A673 (cell line): ENCODE measurements at places on chromosomes 16 and 17. TPM values are rescaled to one million over a fixed set of nuclear protein-coding genes. Genes with fewer than 3 reads are reported as not detected.

The KAT8 gene
- 65.4 and 70.6 TPM in 2 replicates for total RNA-seq

The PCGF2 gene
- 34.4 and 42.0 TPM in 2 replicates for total RNA-seq

The KRTAP3-1 gene
- total RNA-seq, result not detected in 2 replicates

The ANKRD13B gene
- total RNA-seq, result 81.5 and 98.7 TPM in 2 replicates

The TRPV3 gene
- total RNA-seq, result 0.13 and 0.24 TPM in 2 replicates

The GNGT2 gene
- 9.2 and 9.6 TPM in 2 replicates for total RNA-seq

The BCAR1 gene
- 42.2 and 47.3 TPM in 2 replicates for total RNA-seq

The TMEM231 gene
- total RNA-seq, result 17.3 and 19.4 TPM in 2 replicates

GRCh38 chr16:25709213-25709612 is 17.5 kb downstream of the HS3ST4 start:
- H3K4me1 ChIP-seq, result peaks cover 56% of the 10 kb centered on the region
- H3K27me3 ChIP-seq, result no peaks in the 10 kb centered on the region
- DNase-seq, result peak; percentile 92

DNA sequence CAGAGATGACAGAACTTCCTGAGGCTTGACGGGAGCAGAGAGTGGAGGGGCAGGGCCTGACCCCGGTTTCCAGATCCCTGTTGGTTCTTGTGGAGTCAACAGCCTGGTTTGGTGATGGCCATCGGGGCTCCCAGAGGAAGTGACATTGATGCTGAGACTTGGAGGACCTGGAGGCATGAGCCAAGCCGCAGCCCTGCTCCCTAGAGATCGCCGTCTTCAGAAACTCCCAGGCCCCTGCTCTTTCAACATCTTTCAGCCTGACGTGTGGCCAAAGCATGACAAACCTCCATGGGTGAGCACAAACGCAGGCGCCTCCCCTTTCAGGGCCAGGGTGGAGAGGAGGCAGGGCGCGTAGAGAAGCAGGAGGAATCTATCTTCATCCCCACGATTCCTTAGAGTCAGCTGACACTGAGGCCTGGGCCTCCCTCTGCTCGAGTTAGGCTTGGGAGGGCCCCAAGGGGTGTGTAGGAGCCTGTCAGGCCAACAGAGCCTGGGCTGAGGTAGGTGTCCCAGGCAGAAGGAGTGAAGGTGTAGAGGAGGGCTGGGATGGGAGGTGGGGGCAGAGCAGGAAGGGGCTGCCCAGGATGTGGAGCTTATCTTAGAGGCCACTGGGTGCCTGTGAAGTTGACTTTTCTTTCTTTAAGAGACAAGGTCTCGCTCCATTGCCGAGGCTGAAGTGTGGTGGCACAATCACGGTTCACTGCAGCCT is 56.1 kb upstream of the MED9 start:
- no peaks in the 10 kb centered on the region for H3K36me3 ChIP-seq
- no peak overlapping the region for H3K27ac ChIP-seq
- no peak overlapping the region for H3K4me3 ChIP-seq
- no peaks in the 10 kb centered on the region for H3K27me3 ChIP-seq
- no peak for DNase-seq

- no peak overlapping the region for H3K27ac ChIP-seq
- H3K4me3 ChIP-seq, result no peak overlapping the region
- H3K27me3 ChIP-seq, result no peaks in the 10 kb centered on the region
- no peaks in the 10 kb centered on the region for H3K4me1 ChIP-seq
- H3K36me3 ChIP-seq, result no peaks in the 10 kb centered on the region
- no peak for DNase-seq
Observed at GRCh38 chr17:46810837-46811236, 7.7 kb downstream of the WNT3 start.

- peaks cover 2% of the 10 kb centered on the region for H3K4me1 ChIP-seq
- no peaks in the 10 kb centered on the region for H3K27me3 ChIP-seq
- no peak for DNase-seq
- no peaks in the 10 kb centered on the region for H3K36me3 ChIP-seq
- no peak overlapping the region for H3K27ac ChIP-seq
- no peak overlapping the region for H3K4me3 ChIP-seq
Observed at GRCh38 chr17:45410144-45411091, 22.3 kb downstream of the ARHGAP27 start.

- no peaks in the 10 kb centered on the region for H3K4me1 ChIP-seq
- H3K4me3 ChIP-seq, result no peak overlapping the region
- H3K36me3 ChIP-seq, result no peaks in the 10 kb centered on the region
- H3K27me3 ChIP-seq, result peaks cover 16% of the 10 kb centered on the region
- no peak for DNase-seq
Observed at GRCh38 chr16:85906349-85906748, 7.4 kb downstream of the IRF8 start.

- H3K27ac ChIP-seq, result no peak overlapping the region
- no peaks in the 10 kb centered on the region for H3K4me1 ChIP-seq
- DNase-seq, result peak; percentile 50
- no peak overlapping the region for H3K4me3 ChIP-seq
Observed at GRCh38 chr17:60792250-60792898, 114.7 kb downstream of the BCAS3 start.

GRCh38 chr17:57104461-57105175 is 19.6 kb downstream of the AKAP1 start:
- H3K4me1 ChIP-seq, result peaks cover 4% of the 10 kb centered on the region
- H3K27ac ChIP-seq, result no peak overlapping the region
- no peaks in the 10 kb centered on the region for H3K36me3 ChIP-seq
- no peak overlapping the region for H3K4me3 ChIP-seq
- no peak for DNase-seq
- no peaks in the 10 kb centered on the region for H3K27me3 ChIP-seq

DNA sequence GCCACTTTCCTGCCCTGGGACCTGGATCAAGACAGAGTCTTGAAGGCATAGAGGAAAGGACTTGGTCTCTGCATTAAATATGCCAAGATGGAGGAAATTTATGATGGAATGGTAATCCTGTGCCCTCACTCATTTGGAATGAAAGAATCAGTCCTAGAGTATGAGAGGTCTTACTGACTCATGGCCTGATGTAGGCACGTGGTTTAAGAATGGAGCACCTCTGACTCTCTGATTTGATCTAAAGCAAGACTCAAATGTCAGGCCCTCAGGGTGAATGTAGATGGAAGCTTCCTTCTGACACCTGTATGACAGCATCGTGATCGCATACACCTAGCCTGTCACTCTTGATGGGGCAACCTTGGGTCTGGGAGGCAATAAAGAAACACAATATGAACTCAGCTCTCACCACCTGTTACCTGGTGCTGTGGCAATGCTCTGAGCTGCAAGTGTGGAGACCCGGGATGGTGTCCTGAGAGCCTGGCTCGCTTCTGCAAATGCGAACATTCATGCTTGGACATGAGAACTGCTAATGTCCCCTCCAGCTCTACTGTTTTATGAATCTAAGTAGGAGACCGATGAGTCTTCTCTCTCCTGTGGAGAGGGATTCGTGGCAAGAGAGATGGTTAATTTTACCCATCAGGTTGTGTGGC is 229.9 kb downstream of the ABCC12 start:
- no peak overlapping the region for H3K4me3 ChIP-seq
- H3K27me3 ChIP-seq, result no peaks in the 10 kb centered on the region
- no peak for DNase-seq
- no peak overlapping the region for H3K27ac ChIP-seq
- H3K36me3 ChIP-seq, result no peaks in the 10 kb centered on the region

GRCh38 chr17:8125947-8126490 is 2.1 kb upstream of the HES7 start:
- peak overlapping the region; percentile 68 for H3K4me3 ChIP-seq
- no peaks in the 10 kb centered on the region for H3K36me3 ChIP-seq
- peak; percentile 75 for DNase-seq
- H3K27ac ChIP-seq, result peak overlapping the region; percentile 58
- no peaks in the 10 kb centered on the region for H3K27me3 ChIP-seq
- H3K4me1 ChIP-seq, result peaks cover 6% of the 10 kb centered on the region

DNA sequence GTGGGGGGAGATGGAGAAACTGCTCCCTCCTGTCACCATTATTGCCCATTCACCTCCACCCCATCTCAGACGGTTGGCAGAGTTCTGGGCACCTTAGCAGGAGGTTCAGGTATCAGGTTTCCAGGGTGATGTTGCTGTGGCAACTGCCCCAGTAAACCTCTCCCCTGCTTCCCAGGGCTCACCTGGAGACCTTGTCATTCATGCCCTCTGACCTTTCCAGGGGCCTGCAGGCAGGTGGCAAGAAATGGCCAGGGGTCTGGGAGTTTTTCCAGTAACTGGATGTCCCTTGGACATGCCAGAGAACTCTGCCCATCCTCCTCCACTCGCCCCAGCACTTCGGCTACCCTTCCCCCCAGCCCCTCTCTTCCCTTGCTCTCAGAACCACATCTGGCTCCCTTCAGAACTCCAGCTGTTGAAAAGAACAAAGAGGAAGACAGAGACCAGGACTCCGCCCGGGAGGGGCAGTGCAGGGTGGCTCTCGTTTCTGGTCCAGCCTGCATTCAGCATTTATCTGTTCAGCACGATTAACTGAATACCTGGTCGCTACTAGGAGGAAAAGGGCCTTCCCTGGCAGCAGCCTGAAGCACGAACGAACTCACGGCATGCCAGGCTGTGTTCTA is 8.5 kb downstream of the MLLT6 start:
- H3K36me3 ChIP-seq, result peaks cover 12% of the 10 kb centered on the region
- no peak for DNase-seq
- no peaks in the 10 kb centered on the region for H3K27me3 ChIP-seq
- H3K4me3 ChIP-seq, result no peak overlapping the region
- H3K4me1 ChIP-seq, result no peaks in the 10 kb centered on the region

DNA sequence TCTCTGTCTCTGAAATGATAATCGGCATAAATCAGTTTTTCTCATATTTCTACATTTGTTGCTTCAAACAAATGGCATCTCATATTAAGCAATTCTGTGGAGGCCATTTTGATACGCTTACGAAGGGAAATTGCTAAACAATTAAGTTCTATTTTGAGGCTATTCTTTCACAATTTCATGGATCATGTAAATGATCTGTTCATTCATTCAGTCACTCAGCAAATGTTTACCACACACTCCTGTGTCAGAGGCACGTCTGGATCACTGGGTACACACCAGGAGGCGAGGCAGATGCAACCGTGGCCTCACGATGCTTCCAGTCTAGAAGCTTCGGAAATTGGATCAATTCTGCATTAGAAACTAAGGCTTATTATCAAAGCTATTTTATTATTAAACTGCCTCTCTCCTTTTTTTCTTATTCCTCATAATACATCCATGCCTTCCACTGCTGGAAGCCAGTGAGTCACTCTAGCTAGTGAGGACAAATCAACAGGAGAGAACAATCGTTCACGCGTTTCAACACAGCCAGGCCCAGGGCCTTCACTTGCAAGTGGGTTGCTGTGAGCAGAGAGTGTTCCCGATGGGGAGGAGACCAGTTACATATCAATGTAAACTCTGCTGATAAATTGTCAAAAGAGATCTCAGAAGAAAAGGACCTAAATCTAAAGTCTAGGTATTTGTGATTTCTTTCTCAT is 11.3 kb upstream of the SLC39A11 start:
- no peak for DNase-seq
- no peaks in the 10 kb centered on the region for H3K36me3 ChIP-seq
- H3K4me3 ChIP-seq, result no peak overlapping the region
- H3K27me3 ChIP-seq, result no peaks in the 10 kb centered on the region
- H3K4me1 ChIP-seq, result no peaks in the 10 kb centered on the region

GRCh38 chr17:82105882-82106687 is 8.0 kb upstream of the FASN start:
- no peaks in the 10 kb centered on the region for H3K36me3 ChIP-seq
- peak overlapping the region; percentile 80 for H3K27ac ChIP-seq
- H3K4me3 ChIP-seq, result no peak overlapping the region
- peaks cover 20% of the 10 kb centered on the region for H3K4me1 ChIP-seq
- peak; percentile 64 for DNase-seq
- H3K27me3 ChIP-seq, result no peaks in the 10 kb centered on the region

GRCh38 chr17:2905269-2905668 is 109.0 kb downstream of the RAP1GAP2 start:
- H3K27ac ChIP-seq, result no peak overlapping the region
- no peaks in the 10 kb centered on the region for H3K27me3 ChIP-seq
- no peaks in the 10 kb centered on the region for H3K4me1 ChIP-seq
- H3K4me3 ChIP-seq, result no peak overlapping the region

DNA sequence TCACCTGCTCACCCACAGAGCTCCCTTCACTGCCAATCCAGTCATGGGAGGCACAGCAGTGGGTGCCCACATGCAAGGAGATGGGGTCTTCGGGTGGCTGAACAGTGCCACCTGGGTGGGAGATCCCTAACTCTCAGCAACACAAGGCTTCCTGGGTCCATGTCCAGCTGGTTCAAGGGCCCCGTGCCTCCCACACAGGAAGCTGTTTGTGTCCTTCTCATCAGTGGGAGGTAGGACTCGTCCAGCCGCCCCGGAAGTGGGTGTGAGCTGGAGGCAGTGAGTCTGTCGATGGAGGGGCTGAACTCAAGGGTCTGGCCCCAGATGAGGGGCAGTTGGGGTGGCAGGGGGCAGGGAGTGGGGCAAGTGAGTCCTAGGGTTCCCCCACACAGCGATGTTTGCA is 1.6 kb downstream of the FBXL16 start:
- peaks cover 77% of the 10 kb centered on the region for H3K27me3 ChIP-seq
- no peak for DNase-seq
- H3K36me3 ChIP-seq, result no peaks in the 10 kb centered on the region
- H3K4me3 ChIP-seq, result no peak overlapping the region
- no peak overlapping the region for H3K27ac ChIP-seq
- H3K4me1 ChIP-seq, result no peaks in the 10 kb centered on the region

DNA sequence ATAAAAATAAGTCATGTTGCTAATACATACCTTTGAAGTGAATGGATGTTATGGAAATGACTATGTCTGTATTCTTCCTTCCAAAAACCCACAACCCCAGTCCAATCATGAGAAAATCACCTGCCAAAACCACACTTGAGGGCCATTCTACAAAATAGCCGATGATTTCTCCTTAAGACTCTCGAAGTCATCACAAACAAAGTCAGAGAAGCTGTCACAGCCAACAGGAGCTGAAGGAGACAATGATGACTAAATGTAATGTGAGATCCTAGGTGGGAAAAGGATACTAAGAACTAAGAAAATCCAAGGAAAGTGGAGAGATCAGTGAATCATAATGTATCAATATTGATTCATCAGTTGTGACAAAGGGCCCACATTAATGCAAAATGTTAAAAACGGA is 432.9 kb upstream of the DYNLRB2 start:
- no peak for DNase-seq
- H3K36me3 ChIP-seq, result no peaks in the 10 kb centered on the region
- no peaks in the 10 kb centered on the region for H3K4me1 ChIP-seq
- H3K27ac ChIP-seq, result no peak overlapping the region
- no peaks in the 10 kb centered on the region for H3K27me3 ChIP-seq
- no peak overlapping the region for H3K4me3 ChIP-seq
